ENCODE measurements at places on chromosomes 2 and 18.

DNA sequence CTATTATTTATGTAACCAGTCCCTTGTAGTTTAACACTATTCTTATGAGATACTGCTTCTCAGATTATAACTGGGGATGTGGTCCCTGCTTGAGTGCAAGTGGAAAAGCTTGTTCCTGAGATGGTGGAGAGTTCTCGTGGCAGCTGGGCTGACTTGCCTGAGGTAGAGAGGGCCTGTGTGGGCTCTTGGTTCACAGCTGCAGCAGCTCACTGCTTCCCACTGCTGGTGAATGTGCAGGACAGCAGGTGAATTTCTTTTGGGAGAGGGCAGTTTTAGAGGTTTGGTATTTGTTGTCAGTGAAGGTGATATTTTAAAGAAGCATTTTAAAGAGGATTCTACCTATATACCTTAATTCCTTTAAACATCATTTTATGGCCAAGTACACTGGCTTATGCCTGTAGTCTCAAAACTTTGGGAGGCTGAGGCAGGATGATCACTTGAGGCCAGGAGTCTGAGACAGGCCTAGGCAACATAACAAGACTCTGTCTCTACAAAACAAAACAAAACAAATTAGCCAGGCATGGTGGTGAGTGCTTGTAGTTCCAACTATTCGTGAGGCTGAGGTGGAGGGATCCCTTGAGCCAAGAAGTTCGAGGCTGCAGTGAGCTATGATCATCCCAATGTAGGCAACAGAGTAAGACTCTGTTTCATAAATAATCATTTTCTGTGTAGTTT lies 94.8 kb downstream of the MTA3 start:
- DNase-seq = peak; percentile 78

GRCh38 chr18:50879302-50880118 lies 592 bp downstream of the ME2 start:
- peak; percentile 38 for DNase-seq

DNA sequence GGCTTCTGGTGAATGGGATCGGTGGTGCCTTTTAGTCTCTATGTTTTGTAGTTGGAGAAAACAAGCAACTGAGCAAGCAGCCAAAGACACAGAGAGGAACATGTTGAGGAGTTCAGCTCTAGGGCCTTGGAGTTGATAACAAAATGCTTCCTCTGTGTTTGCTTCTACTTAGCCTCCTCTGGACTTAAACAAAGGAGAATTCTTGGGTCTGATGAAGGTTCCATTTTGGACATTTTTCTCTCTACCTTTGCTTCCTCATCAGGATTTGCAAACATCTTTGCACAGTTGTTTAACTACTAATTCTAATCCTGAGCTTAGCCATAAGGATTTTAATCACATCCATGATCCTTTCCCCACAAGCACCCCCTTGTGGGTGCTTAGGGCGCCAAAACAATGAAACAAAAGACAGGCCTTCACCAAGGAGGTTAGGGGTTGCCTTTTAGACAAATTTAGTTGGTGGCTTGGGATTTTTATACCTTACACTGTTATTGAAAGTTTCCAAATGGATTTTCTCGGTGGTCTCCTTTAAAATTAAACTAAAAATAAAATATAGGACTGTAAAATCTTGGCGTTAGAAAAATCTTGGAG lies 148.5 kb upstream of the SATB2 start:
- DNase-seq = no peak

DNA sequence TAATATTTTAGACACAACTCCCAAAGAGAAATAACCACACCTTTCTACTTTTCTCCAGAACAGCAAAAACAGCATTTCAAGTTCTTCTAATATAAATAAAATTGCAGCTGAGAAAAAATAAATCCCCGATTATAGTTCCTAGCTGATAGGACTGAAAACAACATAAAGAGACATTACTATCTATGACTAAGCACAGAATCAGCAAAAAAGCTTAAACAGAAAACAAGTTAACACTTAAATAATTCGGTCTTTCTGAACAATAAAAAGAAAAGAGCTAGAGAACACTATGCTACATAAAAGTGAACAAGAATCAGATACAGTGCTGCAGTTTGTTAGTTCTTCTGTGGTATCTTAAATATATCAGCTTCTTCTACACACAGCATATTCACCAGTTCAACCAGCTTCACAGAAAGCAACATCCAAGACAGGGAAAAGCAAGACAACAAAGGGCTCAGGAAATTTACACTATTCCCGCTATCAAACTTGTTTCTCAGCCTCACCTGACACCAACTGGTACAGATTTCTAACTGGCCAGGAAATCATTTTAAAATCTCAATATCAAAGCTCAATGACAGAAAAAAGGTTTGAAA lies 28.6 kb downstream of the FEZ2 start:
- peak; percentile 44 for DNase-seq

DNA sequence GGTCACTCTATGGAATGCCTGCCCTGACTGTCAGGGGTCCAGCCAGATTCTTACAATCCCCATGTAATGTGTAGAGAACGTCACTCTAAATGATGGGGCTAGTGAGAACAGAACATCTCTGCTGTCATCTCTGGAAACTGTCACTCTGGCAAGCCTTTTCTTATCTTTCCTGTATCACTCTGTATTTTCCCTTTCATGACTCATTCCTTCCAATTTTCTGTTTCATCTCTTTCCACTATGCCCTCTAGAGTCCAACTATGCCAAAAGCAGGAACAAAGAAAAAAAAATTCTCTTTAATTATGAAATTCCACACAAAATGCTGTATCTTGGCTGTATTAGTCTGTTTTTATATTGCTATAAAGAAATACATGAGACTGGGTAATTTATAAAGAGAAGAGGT lies 608.8 kb downstream of the ADCYAP1 start:
- DNase-seq = no peak

DNA sequence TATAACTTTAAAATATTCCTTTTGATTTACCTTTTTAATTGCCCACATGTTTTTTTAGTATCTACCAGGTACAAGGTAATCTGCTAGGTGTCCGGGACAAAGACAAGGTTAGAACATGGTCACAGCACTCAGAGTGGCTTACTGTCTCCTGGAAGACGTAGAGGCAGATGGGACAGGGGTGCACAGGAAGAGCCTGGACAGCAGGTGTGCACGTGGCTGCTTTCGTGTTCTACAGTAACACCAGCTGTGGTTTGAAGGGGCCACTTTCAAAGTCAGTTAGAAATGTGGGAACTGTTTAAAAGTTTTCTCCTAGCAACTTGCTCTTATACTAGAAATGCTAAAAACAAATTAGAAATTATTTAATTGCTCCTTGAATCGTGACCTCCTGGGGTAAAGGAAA lies 102.9 kb upstream of the ALPP start:
- DNase-seq = no peak

- peak; percentile 70 for DNase-seq
Observed at GRCh38 chr2:88059979-88060906, 4.7 kb upstream of the KRCC1 start.

DNA sequence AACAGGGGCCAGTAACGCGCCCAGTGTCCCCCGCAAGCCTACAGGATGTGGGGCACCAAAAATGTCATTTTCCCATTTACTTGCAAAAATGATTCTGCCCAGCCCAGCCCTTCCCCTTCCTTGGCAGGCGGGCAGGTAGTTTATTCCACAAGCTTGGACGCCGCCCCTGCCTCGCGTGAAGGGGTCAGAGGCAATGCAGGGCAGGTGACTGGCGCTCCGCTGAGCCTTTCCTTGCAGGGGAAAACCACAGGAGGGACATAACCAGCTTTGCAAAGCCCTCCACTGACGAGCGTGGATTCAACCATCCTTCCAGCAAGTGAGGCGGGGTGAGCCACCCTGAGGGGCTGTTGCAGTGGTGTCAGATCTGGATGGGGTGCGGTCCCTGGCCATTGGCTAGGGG lies 5.3 kb downstream of the MAB21L4 start:
- DNase-seq = no peak

- no peak for DNase-seq
Observed at GRCh38 chr2:32910883-32911598, 35.7 kb upstream of the LTBP1 start.

DNA sequence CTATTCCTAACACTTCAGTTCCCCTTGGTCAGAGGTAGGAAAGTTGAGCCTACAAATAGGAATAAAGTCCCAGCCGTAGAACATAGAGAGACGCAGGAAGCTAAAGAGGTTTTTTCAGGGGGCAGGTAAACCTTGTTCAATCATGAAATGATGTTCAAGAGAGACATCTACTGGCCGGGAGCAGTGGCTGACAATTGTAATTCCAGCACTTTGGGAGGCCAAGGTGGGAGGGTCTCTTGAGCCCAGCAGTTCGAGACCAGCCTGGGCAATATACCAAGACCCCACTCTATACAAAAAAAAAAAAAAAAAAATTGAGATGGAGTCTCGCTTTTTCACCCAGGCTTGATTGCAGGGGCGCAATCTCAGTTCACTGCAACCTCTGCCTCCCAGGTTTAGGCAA lies 66.7 kb upstream of the DNAJC10 start:
- DNase-seq = peak; percentile 15

DNA sequence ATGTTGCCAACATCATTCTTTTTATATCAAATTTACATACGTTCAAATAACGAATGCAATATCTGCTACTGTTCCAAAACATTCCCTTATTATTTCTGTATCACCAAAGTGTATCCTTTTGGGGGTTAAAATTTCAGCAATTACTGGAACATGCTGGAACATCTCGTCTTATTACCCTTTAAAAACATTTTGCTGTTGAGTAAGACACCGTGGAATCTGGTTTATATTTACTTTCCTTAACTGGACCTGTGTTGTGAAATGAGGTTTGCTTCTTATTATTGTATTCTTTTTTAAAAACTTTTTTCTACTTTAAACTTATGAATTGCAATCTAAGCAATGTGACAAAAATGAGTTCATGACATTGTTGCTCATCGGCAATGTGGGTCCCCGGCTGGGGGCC lies 87.4 kb upstream of the PTPRM start:
- no peak for DNase-seq

- no peak for DNase-seq
Observed at GRCh38 chr2:223887127-223887526, 49.7 kb upstream of the AP1S3 start.

DNA sequence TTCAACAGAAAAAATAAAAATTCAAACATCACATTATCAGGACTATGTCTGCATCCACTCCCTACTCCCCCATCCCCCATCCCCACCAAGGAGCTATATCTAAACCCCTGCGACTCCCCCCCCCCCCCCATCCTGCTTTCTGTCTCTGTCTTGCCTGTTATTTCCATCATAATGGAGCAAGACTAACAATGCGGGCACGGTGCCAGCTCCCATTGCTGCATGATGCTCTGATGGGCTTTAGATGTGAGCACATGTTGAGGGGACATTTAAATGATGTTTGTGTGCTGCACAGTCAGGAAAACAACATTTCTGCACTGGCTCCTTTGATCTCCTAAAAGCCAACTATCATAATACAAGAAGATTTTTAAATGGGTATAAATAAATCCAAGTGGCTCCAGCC lies 644.2 kb upstream of the SETBP1 start:
- DNase-seq = no peak

DNA sequence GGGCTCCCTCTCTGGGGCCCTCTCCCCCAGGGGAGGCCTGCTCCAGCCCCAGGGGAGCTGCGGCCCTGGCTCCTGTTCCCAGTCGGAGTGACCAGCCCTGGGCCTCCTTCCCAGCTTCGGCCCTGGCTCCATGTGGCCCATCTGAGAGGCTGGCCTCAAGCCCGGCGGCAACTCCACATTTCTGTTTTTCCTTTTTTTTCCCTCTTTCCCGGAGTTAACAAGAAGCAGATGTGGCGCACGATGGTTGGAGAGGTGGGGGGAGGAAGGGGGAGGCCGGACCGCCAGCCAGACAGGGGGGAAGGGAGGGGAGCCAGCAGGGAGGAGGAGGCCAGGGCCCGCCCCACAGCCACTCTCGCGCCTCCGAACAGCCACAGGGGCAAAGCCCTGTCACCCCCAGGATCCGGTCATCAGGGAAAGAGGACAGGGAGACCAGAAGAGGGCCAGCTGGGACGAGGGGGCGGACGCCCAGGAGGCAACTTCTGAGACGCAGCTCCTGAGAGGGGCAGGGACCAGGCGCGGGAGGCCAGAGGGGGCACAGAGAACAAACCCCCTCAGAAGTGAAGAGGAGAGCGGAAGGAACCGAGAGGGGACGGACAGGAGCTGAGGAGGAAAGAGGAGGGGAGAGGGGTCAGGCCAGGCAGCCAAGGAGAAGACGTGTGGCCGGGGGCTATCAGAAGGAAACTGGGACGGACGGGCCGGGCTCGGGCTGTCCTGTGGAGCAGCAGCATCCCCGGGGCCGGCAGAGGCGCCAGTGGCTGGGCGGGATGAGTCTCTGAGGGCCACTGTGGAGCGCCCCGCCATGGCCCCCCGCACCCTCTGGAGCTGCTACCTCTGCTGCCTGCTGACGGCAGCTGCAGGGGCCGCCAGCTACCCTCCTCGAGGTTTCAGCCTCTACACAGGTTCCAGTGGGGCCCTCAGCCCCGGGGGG lies at the start of gene EMILIN1:
Gene EMILIN1, plus strand, starts transcription at position 349 of the 928 bp plus-strand sequence. Its CDS starts 451 bp downstream, at position 800.
- no peak for DNase-seq

DNA sequence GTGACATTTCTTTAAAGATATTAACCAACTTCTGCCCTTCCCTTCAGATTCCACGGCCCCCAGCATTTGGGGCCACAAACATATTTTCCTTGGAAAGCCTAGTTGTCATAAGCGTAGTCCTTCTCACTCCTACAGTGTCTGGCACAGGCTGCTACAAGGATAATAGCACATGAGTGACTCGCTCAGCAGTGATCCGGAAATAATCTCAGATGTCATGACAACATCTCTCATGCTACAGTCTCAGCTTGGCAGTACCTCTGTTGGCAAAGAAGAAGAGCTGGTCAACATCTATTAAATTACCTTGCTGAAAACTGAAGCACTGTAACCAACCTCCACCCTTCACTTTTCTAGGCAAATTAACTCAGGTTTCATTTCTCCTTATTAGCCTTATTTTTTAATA lies 351.7 kb downstream of the RAD51AP2 start:
- DNase-seq = no peak

DNA sequence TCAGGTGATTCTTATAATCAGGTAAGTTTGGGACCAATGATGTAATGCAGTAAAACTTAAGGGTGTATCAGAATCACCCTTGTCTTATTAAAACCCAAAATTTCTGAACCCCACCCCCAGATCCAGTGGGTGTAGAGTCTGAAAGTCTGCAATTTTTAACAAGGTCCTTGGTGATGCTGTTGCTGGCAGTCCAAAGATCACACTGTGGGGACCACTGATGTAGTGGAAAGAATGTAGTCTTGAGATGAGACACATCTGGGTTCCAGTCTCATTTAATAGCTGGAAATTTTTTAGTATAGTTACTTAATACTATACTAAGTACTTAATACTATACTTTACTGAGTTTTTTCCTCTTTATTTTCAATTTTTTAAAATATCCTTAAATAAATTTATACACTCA lies 258.4 kb downstream of the PLCL1 start:
- DNase-seq = no peak

GRCh38 chr18:48023334-48024008 lies 93.0 kb upstream of the SMAD2 start:
- peak; percentile 76 for DNase-seq

GRCh38 chr2:85728883-85729824 lies 24.6 kb upstream of the ATOH8 start:
- peak; percentile 83 for DNase-seq

- no peak for DNase-seq
Observed at GRCh38 chr2:7634409-7634808, 717.2 kb downstream of the RNF144A start.

GRCh38 chr18:55106466-55106865 lies 147.2 kb upstream of the CCDC68 start:
- no peak for DNase-seq

GRCh38 chr18:64747803-64748202 lies 598.9 kb upstream of the LINC00305 start:
- no peak for DNase-seq

- DNase-seq = no peak
Observed at GRCh38 chr2:217372794-217373193, 512.9 kb upstream of the TNP1 start.

GRCh38 chr2:18262601-18263000 lies 297.9 kb downstream of the RDH14 start:
- no peak for DNase-seq
